Cortex of kidney (tissue), 1 donor: ENCODE measurements at places on chromosomes 13 and 19.

GRCh38 chr13:62093984-62094780 lies 678.5 kb upstream of the PCDH20 start:
- DNase-seq = no peak

DNA sequence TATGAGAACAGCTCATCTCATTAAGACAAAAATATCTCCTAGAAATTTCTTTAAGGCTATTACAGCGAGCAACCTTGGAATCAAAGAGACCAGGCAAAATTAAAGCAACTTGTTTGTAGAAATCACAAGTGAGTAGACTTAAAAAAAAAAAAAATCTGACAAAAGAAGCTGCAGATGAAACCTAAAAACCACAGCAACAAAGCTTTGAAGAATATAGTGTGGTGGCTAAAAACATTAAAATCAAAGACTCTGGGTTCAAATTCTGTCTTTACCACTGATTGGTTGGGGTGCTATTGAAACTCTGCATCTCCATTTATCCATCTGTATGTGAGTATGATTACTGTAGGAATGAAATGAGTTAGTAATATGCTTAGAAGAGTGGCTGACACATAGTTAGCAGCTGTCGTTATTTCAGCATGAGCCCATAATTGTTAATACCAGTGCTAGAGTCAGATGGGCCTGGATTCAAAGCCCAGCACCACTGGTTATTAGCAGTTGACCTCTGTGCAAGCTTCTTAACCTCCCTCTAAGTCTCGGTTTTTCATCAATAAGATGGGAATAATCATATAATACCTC lies 157.6 kb downstream of the FOXO1 start:
- no peak for DNase-seq

DNA sequence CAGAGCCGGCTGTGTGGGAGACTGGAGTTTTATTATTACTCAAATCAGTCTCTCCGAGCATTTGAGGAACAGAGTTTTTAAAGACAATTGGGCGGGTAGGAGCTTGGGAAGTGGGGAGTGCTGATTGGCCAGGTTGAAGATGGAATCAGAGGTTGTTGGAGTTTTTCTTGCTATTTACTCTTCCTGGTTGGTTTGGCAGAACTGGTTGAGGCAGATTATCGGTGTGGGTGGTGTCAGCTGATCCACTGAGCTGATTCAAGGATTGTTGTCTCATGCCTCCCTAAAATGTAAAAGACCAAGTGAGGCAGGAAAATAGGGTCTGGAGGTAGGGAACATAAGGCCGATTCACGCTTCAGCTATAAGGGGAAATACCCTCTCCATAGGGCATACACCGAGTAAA lies 1.3 kb upstream of the TDRD12 start:
- no peak for DNase-seq

DNA sequence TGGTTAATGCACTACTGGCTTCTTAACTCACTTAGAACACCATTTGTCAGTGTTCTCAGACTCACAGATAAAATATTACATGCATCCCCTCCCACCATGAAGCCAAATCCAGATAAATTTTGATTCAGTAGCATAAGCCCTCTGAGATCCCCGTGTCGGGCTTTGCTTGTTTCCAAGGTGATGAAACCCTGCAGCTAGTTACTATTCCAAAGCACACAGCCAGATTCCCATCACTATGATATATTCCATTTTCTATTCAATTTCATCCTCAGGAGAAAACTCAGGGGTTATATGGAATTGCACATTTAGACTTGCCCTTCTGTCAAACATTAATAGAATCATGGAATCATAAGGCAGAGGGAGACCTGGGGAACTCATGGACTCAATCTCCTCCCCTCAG lies 9.4 kb upstream of the FAM124A start:
- no peak for DNase-seq

GRCh38 chr13:32229443-32229842 lies 85.7 kb downstream of the ZAR1L start:
- no peak for DNase-seq

GRCh38 chr13:24675806-24676570 lies 4.2 kb upstream of the ATP12A start:
- no peak for DNase-seq

GRCh38 chr13:104140552-104140951 lies 1074.3 kb upstream of the SLC10A2 start:
- DNase-seq = no peak

GRCh38 chr13:110254151-110254679 lies 52.7 kb downstream of the COL4A1 start:
- no peak for DNase-seq

GRCh38 chr19:7869910-7870511 lies 4.2 kb downstream of the PRR36 start:
- no peak for DNase-seq

DNA sequence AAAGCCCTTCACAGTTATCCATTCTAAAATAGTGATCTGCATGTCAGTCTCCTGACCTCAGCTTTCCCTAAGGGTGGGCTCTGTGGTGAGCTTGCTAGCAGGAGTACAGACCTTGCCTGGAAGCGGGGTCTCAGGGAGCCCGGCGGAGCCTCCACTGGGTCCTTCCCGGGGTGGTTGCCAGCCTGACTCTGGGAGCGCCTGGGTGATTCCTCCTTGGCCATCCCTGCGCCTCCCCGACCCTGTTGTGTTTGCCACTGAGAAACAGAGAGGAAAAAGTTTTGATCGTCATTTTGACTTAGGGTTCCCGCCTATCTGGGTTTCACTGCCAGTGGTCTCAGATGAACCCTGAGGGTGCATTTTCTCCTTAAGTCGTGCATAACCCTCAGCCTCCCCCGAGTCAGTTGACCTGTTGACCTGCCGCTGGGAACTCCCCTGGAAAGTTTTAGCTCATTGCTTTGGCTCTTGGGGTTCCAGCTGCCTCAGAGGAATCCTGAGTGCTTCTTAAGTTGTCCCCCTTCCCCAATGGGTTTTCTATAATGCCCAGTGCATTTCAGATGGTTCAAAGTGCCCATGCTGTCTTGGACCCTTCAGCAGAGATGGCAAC lies 117.8 kb downstream of the RAB20 start:
- no peak for DNase-seq

DNA sequence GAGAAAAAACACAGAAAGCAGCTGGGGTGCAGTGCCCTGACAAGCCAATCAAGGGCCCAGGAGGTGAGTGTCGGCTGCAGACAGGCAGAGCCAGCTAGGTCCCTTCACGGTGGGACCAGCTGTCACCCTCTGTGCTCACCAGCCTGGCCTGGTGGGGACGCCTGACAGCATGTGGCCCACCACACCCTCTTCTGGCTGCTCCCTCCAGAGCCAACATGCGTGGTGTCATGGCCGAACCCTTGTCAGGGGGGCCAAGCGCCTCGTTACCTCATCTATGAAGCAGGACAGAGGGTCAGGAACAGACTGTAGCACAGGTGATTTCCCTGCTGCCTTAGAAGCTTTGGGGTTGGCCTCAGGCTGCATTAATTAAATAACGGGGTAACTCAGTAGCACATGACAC lies 40.0 kb upstream of the ISYNA1 start:
- no peak for DNase-seq

DNA sequence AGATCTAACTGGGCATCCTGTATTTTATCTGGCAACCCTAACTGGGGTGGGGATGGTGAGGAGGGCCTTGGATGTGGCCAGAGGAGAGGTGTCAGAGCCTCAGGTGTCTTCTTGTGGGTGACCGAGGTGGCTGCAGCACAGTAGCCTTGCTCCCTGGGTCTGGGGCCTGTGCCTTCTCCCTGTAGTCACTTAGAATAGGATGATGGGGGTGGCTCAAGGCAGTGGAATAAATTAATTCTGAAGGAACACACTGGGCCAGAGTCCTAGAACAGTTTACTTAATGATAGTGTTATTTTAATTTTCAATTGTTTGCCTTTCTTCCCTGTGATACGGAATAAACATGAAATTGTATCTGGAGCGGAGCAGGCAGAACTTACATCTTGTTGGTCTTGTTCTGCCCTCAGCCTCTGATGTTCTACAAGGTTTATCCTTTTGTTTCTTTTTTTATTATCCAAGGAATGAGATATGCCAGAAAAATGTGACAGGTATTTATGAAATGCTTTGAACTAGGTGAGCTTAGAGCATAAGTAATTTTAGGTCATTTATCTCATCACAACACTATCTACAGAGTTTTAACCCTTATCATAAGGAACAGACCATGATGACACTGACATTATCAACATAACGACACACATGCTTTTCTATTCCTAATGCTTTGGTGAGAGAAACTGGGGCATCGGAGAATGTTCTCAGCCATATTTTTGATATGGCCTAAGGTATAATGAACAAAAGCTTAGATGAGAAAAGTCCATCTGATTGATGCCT lies 51.4 kb downstream of the LRCH1 start:
- DNase-seq = no peak

GRCh38 chr13:113770937-113771336 lies 11.9 kb downstream of the TMEM255B start:
- DNase-seq = no peak

DNA sequence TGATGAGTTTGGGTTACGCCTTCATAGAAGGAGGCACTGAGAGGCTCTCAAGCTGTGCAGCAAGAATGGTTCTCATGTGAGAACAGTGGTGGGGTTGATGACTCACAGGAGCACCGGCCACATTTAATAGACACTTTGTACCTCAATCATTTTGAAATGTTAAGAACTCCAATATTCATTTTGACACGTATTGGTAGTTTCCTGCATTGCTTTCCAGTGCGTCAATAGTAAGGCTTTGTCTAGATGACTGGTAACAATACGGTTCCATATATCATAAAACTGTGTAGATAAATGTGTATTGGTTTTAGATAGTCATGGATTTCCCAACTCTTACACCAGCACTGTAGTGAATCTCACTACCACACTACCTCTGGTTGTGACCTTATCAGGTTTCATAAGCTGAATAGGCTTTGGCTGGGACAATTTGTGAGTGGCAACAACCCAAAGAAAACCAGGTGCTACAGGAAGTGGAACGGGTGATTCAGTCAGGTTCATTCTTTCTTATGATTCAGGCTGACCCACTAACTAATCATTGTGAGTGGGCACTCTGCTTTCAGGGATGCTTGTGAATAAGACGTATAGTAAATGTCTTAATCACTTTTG lies 362.6 kb downstream of the KLF5 start:
- DNase-seq = no peak

GRCh38 chr13:51943721-51944120 lies 67.5 kb downstream of the ATP7B start:
- no peak for DNase-seq

DNA sequence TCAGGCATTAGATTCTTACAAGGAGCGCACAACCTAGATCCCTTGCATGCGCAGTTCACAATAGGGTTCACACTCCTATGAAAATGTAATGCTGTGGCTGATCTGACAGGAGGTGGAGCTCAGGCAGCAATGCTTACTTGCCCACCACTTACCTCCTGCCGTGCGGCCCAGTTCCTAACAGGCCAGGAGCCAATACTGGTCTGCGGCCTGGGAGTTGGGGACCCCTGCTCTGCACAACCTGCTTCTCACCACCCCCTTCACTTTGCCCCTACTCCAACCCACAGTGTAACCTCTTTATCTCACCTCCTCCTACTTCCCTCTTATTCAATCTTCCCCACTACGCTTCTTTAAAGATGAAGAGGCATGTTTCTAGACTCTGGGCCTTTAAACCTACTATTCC lies 240.2 kb downstream of the RGCC start:
- no peak for DNase-seq

- DNase-seq = no peak
Observed at GRCh38 chr13:79346300-79346914, 59.6 kb downstream of the RBM26 start.

DNA sequence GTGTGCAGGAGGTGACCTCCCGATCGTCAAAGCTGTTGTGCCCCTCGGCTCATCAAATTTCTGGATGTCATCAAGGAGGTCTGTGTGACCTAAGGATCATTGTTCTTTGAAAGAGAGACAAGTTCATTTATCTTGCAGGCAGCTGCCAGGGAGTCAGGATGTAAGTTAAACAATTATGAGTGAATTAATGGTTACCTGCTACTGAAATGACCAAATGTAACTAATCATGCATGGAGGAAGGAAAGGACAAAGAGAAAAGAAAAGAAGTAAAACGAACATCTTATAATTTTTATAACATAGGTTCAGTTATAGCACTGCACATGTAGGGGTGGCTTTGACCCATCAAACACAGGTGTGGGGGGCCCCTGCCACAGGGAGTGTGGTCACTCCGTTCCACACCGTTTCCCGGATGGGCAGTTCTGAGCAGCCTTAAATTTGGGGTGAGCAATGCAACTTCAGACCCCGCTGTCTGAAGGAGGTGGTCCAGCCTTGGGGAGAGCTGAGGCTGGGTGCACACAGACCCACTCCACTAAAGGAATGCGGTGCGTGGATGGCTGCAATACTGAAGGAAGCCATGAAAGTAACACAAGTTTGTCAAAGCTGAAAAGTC lies 5.3 kb downstream of the CD22 start:
- no peak for DNase-seq

GRCh38 chr13:41694545-41695301 lies 237.4 kb downstream of the RGCC start:
- no peak for DNase-seq

- DNase-seq = no peak
Observed at GRCh38 chr13:31172535-31172934, 10.8 kb upstream of the HSPH1 start.

DNA sequence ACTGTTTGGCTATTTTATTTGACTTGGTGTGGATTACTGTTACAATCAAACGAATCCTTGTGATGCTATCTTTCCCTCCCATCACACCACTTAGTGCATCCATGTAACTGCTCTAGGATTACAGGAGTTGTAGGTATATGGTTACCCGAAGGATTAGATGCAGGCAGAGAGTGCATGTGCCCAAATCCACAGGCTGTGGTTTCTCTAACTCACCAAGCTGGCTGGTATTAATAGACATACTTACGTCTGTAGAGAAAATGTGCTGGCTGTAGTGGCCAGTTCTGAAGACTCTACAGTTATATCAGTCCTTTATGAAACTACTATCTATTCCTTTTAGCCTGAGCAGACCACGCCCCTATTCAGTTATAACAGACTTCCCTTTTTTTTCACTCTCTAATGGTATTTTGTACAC lies 1.1 kb upstream of the HMGB1 start:
- DNase-seq = no peak

DNA sequence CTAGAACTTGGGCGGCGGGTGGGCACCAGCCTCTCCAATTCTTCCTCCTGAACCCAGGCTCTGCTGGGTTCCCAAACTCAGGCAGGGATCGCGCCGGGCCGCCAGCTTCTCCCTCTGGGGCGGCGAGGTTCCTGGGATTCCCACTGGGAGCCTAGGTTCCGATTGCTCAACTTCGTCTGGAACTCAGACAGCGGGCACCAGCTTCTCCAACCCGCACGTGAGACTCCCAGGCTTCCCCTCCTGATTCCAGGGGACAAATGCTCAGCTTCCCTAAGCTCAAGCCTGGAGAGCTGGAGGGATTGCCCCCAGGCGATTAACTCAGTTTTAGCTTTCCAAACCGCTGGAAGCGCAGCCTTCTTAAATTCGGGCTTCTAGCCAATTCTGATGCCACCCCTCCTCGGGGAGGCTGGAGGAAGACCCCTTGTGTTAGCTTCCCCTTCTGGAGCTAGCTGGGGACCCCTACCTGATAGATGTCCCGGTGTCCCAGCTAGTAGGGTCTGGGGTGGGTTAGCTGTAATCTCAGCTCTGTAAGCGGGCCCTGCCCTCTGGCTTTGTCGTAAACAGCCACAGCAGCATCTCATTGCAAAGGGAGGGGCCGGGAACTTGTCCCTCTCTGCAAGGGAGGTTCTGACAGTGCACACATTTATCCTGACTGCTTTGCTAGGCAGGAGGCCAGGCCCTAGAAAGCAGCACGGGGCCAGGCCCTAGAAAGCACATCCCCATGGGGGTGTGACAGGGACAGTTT lies 671 bp downstream of the MCOLN1 start:
- DNase-seq = no peak

- DNase-seq = no peak
Observed at GRCh38 chr19:35958660-35959039, 22.5 kb downstream of the LRFN3 start.

GRCh38 chr13:85825454-85825853 lies 26.2 kb upstream of the SLITRK6 start:
- DNase-seq = no peak
